ENCODE measurements at places on chromosomes 11 and 22.

- peak; percentile 55 for DNase-seq
These were observed 81.0 kb downstream of the PRR5L start for GRCh38 chr11:36376888-36377758.

GRCh38 chr11:108897071-108897481 is 232.2 kb downstream of the DDX10 start:
- DNase-seq, result no peak

DNA sequence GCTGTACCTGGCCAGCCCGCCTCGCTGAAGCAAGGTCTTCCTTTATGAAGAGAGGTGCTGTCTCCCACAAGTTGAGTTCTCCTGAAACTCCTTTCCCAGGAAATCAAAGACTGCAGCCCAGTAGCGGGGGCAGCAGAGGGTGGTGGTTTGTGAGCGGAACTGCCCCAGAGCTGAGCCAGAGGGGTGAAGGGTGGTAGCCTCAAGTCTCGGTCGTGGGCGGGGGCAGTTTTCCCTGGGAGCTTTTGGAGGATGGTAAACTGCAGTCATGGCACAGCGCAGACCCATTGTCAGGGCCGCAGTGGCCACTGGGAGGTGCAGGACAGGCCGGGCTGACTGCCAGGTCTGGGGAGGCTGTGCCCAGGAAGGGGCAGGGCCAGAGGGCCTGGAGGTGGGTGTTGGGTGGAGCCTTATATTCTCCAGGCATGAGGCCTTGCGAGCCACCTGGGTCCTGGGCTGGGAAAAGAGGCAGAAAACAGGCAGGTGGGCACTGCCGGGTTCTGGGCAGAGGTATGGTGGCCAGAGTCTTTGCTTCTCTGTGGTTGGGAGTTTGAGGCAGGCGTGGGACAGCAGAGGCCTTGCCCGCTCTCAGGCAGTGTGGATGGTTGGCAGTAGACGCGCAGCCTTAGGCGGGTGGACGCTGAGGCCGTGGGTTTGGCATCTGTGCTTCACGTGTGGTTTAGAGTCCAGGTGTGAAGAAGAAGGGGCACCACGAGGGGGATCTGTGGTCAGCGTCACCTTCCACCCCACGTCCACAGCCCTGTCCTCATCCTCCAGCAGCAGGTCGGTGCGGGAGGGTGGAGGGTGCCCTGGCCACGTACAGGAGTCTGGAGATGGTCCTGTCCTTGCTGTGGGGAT is 1176.4 kb downstream of the BRD1 start:
- no peak for DNase-seq

DNA sequence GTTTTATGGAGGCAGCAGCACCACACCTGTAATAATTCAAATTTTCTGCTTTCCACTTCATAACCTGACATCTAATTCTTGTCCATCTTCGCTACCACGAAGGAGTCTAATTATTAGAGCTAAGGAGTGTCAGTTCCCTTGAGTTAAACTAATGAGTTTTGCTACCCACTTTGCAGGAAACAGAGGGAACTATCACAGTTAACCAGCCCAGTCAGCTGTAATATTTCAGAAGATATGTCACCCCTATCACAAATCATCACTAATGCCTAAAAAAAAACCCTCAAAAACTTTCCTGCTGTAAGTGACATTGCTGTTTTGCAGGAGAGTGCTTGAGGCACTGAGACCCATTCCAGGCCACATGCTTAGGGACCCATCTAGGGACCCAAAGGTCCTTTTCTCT is 8.4 kb downstream of the TECTA start:
- no peak for DNase-seq

- DNase-seq, result no peak
These were observed 66.8 kb downstream of the CSTPP1 start for GRCh38 chr11:47003180-47003877.

GRCh38 chr11:78851878-78852586 is 277.4 kb upstream of the NARS2 start:
- peak; percentile 3 for DNase-seq

- DNase-seq, result no peak
These were observed 21.5 kb upstream of the NRIP3 start for GRCh38 chr11:9025101-9025850.

GRCh38 chr11:130162733-130163132 is 3.2 kb downstream of the ST14 start:
- DNase-seq, result no peak

- DNase-seq, result peak; percentile 27
These were observed 215.0 kb upstream of the CTSC start for GRCh38 chr11:88552379-88553062.

DNA sequence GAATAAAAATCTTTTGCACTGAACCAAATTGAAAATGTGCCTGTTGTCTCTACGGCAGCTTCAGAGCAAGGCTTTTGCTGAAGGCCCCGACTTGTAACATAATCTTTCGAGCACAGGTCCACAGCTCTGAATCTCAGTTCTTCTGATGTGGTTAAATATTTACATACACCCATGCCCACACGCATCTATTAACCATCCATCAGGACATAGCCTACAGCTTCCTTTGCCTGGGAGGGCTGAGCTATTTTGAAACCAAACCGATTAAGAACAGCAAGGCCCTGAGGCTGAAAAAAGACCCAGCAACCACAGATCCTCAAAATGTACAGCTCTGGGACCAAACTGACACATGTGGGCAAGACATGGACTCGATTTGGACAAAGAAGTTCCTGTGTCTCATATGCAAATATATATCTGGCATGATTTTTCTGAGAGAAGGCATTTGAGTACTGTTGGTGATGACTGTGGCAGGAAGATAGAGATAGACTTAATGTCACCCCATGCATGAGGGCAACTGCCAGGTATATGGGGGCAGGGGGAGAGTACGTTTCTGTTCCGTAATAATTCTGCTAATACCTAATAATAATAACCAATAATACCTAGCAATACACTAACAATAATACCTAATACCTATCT is 322.7 kb upstream of the PLET1 start:
- no peak for DNase-seq

- no peak for DNase-seq
These were observed 341.3 kb downstream of the AASDHPPT start for GRCh38 chr11:106418791-106419190.

- DNase-seq, result no peak
These were observed 1.0 kb downstream of the PKP3 start for GRCh38 chr11:394858-395655.

DNA sequence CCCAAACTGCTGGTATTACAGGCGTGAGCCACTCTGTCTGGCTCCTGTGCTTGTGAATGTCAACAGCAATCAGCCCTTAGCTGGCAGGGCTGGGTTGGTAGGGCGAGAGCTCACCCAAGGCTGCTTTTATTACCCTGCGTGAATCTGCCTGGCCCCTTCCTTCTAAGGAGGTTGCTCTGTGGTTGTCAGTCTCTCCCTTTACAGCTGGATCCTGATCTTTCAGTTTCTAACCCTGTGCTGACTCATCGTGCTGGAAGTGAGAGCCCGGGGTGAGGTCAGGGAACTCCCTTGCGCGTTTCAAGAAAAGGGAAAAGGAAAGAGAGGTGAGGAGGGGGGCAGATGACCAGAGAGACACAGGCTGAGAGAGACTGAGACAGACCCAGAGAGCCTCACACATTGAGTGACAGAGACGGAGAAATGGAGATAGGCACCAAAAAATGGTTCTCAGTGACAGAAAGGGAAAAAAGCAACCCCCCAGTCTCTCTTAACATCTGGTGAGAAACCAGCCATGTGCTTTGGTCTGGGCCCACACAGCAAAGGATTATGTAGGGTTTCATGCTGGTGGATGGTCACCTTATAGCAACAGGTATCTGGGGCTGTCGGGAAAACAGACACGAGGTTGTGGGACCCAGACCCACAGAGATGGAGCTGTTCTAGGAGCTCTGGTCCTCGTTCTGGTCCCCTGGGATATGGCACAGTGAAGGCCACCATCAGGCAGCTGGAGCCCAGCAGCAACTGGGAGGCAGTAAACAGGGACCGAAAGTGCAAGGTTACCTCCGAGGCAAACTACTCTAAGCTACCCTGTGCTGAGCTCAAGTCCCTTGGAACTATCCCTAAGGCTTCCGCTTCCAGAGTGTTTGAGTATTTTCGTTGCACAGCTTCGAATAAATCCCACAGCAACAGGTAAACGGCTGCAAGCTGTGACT is 2.5 kb downstream of the TCN2 start:
- no peak for DNase-seq

GRCh38 chr11:64318766-64319761 is 1.1 kb downstream of the PRDX5 start:
- DNase-seq, result no peak

GRCh38 chr11:132994966-132995365 is 537.3 kb downstream of the OPCML start:
- DNase-seq, result no peak

DNA sequence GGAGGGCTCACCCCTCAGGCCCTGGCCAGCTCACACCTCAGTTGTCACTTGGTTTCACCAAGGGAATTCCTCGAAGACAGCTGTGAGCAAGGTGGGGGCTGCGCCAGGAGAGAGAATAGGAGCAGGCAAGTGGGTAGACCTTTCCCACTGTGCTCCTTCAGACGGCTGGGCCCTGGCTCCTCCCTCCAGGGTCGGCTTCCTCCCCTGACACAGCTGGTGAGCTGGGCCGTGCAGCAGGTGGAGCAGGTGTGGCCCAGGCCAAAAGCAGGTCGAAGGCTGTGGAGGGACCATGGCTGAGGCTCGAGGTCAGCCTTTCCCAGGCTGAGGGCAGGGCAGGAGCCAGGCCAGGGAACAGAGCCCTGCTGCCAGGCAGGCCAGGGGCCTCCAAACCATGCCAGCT is 12.5 kb upstream of the MYRF start:
- no peak for DNase-seq

- DNase-seq, result no peak
These were observed 100.3 kb downstream of the TSPAN18 start for GRCh38 chr11:44826922-44827643.

GRCh38 chr22:45376703-45377102 is 36.7 kb downstream of the SMC1B start:
- no peak for DNase-seq

DNA sequence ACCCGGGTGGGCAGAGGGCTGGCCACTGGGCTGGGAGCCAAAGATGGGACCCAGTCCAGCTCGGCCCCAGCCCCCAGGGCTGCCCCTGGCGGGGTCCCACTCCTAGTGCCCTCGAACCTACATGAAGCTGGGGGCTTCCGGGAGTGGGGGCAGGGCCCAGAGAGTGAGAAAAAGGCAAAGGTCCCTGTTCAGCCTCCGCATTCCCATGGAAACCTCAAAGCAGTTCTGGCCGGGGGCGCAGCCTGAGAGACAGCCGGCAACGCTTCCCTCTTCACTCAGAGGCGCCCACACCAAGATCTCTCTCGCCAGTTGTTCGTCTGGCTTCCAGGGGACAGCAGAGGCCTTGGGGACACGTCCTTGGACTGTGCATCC is 22.4 kb upstream of the ARHGAP8 start:
- DNase-seq, result no peak

Measured in NCI-H2081 (cell line).